ENCODE measurements at places on chromosomes 1 and 21.

DNA sequence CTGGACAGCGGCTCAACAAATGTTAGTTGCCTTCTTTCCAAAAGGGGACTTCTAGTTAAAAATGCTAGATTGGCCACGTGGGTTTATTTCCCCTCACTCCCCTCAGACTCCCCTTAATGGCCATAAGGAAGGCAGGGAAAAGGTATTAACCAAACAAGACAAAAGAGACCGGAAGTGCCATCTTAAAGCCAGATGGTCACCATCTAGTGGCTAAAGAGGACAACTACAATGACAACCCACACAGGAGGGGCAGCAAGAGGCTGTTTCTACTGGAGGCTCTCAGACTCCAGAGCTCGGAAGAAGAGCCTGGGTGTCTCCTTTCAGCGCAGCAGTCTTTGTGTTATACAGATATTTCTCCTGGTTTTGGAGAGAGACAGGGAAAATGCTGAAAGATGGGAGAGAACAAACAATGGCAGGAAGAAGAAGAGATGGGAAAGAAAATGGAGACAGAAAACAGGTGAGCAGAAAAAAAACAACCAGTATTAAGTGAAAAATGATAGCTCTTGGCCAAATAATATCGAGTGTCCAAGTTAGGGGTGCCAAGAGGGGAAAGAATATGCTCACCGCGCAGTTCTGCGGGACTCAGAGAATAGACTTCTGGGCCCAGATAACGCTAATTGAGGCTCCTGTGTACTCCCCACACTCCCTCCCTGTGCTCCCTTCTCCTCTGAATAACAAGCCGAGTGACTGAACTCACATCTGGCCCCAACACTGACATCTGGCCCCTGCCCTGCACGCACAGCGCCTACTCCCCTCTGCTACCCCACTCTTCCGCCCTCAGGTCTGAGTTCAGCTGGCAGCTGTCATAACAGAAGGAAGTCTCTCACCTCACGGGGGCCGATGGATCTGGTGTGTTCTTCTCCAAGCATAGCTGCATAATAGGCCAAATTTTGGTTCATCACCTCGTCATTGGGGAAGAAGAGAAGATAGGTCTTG, 9.6 kb downstream of the P3H1 start:
- DNase-seq = peak; percentile 43

- no peak for DNase-seq
These were observed 71.6 kb downstream of the TRIM33 start for GRCh38 chr1:114439369-114439768.

- no peak for DNase-seq
These were observed 15.6 kb upstream of the NCMAP start for GRCh38 chr1:24540051-24540905.

- no peak for DNase-seq
These were observed 24.4 kb downstream of the CAP1 start for GRCh38 chr1:40064797-40065499.

- DNase-seq = no peak
These were observed 682.4 kb upstream of the ADAMTS5 start for GRCh38 chr21:27649323-27649722.

- no peak for DNase-seq
These were observed 56.6 kb downstream of the ADSS2 start for GRCh38 chr1:244394826-244395765.

GRCh38 chr1:75170011-75170410, 35.8 kb downstream of the LHX8 start:
- DNase-seq = no peak

DNA sequence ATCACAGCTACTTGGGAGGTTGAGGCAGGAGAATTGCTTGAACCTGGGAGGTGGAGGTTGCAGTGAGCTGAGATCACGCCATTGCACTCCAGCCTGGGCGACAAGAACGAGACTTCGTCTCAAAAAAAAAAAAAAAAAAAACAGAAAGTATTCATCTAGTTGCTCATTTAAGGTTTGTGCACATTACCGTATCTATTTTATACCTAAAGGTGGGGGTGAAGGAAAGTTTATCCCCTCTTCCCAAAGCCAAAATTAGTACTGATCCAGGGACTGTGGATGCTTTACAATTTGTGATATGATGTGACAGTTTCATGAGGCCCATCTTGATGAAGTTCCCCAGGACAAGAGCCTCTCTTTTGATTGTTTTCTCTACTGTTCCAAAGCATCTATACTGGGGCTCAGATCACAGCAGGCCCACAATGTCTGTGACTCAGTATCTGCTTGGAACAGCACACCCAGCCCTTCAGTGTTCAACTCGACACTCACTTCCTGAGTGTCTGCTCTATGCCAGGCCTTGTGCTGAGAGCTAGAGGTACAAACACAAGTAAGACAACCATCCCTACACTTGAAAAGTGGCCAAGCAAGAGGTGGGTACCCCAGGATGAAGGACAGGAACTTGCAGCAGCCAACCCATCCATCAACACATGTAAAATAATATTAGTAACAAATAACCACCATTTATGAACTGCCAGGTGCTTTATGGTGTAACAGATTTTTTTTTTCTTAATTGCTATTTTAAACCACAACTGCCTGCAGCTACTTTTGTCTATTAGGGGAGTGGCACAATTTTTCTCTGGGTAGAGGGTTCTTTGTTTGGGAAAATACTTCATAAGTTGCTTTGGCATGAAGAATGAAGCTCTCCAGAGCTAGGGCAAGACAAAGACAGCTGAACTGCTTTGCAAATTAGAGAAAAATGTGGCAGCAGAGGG, 29.0 kb upstream of the KHDRBS1 start:
- no peak for DNase-seq

- DNase-seq = no peak
These were observed 98.5 kb upstream of the NGF start for GRCh38 chr1:115436596-115436995.

DNA sequence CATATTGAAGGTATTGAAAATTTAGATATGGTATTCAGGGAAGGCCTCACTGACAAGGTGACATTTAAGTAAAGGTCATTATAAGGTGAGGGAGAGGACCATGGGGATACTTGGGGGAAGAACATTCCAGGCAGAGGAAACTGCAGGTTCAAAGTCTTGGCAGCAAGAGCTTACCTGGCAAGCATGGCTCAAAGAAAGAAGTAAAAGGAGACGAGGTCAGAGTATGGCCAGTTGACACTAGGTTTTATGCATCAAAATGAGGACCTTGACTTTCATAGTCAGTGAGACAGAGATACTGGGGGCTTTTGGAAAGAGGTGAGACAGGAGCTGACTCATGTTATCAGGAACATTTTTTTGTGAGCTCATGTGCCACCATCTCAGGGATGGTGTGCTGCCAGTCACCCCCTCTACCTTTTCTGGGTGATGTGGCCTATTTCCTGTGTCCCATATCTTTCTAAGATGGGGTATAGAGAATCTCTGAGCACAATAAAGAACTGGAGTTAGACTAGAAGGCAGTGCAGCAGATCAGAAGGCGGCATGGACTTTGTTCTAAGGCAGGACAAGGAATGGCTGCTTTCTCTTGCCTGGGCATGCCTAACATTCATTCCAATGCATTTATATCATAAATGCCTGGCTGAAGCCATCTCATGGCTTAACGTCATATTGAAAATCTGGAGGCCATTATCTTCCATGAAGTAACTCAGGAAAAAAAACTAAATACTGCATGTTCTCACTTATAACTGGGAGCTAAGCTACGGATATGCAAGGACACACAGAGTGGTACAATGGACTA, 406.7 kb downstream of the NTNG1 start:
- DNase-seq = no peak

GRCh38 chr21:16633831-16634459, 878.9 kb upstream of the CXADR start:
- no peak for DNase-seq

GRCh38 chr1:66500301-66500700, 33.7 kb upstream of the SGIP1 start:
- DNase-seq = no peak

- no peak for DNase-seq
These were observed 10.8 kb upstream of the SMIM12 start for GRCh38 chr1:34870395-34870794.

DNA sequence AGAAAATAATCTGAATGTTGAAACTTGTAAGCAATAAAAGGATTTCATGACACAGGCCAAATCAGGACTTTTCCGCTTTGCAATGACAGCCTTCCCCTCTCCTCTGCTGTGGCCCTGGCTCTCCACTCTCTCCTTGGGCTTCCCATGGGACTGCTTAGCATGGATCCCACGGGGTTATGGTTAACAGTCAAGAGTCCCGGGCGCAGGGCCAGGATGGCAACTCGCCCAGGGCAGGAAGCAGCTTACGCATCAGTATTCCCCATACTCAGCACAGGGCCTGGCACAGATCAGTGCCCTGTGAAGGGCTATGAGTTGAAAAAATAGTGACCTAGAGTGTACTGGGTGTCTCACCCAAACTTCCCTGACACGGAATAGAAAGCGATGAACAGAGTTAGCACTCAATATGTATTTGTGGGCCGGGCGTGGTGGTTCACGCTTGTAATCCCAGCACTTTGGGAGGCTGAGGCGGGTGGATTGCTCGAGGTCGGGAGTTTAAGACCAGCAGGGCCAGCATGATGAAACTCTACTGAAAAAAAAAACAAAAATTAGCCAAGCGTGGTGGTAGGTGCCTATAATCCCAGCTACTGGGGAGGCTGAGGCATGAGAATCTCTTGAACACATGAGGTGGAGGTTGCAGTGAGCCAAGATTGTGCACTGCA, 29.1 kb upstream of the GRHL3 start:
- no peak for DNase-seq

DNA sequence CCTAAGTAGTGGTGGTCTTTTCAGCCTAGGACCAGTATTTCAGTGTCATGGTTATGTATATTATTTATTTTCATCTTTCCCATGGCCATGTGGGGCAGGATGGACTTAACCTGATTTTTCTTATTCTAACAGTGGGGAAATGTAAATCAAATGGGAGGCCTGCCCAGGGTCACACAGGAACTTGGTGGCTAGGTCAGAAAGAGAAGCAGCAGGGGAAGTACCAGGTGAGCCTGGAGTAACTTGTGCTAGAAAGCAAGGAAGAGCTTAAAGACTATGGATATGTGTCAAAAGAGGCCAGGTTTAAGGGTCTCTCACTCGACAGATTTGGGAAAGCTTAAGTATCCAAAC, 936 bp downstream of the ZFP69B start:
- no peak for DNase-seq

DNA sequence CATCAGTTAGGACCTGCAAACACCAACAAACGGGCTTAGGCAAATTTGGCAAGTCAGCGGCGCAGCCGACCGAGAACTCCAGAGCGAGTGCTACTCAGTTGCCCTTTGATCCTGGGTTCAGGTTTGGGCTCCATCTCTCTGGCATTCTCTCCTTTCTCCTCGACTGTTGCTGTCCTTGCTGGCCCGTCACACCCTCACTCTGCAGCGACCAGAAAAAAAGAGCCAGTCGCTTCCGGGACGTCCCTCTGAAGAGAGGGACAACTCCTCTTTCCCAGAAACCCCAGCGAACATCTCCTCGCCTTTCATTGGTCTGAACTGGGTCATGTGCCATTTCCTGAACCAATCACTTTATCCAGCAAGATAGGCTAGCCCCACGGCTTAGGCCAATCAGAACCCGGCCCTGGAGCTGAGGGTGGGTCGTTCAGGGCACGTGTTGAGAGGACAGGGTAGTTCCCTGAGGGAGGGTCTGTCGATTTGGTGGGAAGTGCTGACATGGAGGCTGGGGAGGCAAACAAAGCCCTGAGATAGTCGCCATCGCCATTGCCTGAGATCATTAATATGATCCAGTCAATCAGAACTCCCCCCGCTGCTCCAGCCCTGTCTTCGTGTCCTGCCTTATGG, 113.7 kb downstream of the PTPRU start:
- DNase-seq = no peak

DNA sequence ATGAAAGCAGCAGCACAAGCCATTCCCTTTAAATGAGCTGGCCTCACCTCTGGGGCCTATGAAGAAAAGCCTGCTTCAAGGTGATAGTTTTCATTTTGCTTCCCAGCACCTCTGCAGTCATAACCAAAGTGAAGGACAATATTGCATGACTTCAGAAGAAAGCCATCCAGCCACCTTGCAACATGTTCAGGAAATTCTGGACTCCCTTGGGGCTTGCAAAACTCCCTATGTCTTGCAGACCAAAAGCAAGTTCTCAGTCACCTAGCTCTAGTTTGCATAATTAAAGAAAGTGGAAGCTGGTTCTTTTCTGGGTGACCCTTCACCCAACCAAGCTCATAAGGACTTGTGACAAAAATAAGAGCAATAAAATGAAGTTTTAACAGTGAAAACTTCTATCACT, 87.6 kb downstream of the GFI1 start:
- DNase-seq = no peak

GRCh38 chr1:94784190-94784515, 36.0 kb upstream of the SLC44A3 start:
- no peak for DNase-seq

DNA sequence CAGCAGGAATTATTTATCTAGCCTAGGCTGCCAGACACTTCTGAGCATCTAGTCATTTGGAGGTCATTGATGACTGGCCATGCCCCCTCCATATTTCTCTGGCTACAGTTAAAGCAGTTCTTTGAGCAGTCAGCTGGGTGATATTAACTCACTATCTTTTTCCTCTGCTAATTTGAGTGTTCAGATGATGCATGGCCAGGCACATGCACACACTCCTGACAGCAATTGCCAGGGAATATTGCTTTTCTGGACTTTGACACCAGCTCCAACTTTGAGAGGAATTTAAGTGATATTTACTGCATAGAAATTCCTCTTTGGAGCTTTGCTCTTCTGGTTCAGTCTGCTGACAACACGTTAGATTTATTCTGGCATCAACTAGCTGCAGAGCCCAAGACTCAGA, 52.6 kb downstream of the CD247 start:
- no peak for DNase-seq

- DNase-seq = no peak
These were observed 523.9 kb downstream of the LMO4 start for GRCh38 chr1:87852410-87853161.

DNA sequence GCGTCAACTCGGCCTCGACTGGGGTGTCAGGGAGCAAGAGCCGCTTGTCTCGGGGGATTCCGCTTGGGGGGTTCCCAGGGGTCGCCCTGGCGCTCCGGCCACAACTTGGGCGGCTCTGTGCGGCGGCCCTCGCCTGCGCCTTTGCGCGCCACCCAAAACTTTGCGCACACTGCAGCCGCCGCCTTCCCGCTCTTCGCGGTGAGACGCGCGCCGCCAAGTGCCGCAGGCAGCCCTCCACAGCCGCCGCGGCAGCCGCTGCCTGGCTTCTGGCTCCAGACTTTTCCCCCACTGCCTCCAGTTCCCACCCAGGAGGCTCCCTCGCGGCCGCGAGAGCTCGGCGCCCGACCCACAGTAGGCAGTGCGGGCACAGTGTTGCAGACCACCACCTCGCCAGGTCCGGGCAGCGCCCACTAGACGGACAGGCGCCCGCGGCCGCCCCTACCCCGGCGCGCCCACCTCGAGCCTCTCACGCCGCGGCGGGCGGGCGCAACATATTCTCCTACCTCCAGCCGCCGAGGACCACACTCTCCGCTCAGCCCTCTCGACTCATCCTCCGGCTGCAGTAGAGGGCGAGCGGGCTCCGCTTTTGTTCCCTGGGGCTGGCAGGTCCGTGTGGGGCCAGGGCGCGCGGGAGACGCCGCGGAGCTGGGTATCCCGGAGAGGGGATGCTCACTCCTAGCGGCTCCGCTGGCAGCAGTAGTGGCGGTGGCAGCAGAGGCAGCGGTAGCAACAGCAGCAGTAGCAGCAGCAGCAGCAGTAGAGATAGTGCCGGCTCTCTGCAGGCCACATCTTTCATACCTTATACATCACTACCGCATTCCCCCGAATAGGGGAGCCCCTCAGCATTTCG, 296.6 kb downstream of the OMA1 start:
- peak; percentile 59 for DNase-seq

Data from neuronal stem cell (in vitro differentiated cells).